ENCODE measurements at places on chromosomes 3 and 15.

DNA sequence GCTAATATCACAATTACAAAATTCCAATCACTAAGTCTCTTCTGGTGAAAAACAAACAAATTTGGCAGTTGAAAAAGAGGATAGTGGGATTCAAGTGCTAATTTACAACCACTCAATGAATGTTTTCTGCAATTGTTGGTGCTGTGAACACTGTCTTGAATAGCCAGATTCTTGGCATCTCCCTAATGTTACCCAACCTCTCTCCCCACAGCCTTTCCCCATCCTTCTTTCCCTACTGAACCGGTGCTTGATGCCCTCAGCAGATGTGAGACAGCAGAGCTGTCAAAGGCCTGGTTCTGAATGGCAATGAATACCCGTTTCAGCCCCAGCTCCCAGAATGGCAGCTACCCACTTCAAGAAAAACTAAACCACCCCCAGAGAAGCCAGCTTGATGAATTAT, 22.5 kb upstream of the BHLHE40 start:
- no peak for DNase-seq

DNA sequence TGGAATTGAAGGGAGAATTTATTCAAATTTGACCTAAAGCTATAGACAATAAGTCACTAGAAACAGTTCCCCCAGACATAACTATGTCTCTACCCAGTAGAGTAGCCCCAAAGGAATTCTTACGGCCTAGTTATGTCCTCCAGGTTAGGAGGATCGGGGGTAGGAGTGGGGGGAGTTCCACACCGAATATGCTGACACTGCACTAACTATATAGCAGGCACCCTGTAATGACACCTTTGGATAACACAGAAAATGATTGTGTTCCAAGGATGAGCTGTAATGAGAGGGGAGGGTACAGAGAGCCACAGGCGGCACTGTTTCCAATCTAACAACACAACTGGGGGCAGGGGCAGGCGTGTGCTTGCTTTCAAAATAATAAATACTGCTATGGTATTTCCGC, 376.2 kb upstream of the RORA start:
- DNase-seq = no peak

DNA sequence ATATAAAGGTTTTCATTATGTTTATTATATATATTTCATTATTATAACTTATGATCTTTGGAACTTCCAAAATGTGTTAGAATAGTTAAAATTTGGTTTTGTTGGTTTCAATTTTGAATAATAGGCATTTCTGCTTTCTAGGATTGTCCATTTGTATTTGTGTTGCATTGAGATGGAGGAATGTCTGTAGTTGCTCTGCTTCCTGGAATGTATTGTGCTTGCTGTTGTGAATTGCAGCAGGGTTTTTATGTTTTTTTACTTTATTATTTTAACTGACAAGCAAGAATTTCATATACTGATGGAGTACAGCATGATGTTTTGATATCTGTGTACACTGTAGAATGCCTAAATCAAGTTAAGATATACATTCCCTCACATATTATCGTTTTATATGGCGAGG, 247.4 kb downstream of the XXYLT1 start:
- no peak for DNase-seq

- no peak for DNase-seq
Measured at GRCh38 chr15:60134609-60135008, 130.5 kb downstream of the FOXB1 start.

DNA sequence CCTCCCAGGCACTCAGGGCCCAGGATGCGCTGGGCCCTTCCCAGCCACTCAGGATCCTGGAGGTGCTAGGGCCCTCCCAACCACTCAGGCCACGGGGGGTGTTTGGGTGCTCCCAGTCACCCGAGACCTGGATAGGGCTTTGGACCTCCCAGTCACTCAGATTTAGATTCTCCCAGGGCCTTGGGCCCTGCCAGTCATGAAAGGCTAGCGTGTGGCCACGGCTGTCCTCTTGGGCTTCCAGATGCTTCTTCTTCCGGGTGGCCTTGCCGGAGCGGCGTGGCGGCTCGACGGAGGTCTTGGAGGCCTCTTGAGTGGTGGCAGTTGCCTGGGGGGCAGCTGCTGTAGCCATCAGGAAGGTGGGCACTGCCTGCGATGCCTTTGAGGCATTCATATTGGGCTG, 2.8 kb downstream of the MAGEL2 start:
- DNase-seq = no peak

DNA sequence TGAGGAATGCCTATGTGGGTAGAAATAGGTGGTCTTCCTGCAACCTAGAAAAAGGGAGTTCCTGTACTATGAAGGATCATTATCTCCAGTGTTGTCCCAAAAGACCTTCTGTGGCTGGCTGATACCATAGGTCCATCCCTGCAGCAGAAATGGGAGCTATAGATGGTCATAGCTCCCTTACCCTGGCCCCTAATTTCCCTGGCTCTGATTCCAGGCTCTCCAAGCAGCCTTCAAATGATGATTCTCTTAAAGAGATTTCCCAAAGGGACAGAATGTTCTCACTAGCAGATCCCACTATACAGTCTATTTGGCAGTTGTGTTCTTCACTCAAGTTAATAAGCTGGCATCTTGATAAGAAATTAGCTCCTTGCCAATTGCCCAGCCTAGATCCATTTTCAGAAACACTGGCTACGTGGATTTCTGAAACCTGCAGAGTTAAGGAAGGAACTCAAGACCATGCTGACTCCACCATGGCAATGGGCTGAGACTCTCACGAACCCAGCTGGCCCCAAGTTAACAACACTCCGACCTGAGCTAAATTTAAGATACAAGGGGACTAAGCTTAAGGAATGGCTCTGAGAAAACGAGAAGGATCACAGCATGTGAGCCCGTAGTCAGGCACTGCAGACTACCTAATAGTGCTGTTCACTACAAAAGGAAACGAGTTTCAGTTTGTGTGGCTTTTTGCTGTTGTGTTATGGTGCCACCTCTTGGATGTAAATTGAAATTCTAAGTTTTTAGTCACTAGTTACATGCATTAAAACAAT, 11.4 kb downstream of the C15orf40 start:
- no peak for DNase-seq

DNA sequence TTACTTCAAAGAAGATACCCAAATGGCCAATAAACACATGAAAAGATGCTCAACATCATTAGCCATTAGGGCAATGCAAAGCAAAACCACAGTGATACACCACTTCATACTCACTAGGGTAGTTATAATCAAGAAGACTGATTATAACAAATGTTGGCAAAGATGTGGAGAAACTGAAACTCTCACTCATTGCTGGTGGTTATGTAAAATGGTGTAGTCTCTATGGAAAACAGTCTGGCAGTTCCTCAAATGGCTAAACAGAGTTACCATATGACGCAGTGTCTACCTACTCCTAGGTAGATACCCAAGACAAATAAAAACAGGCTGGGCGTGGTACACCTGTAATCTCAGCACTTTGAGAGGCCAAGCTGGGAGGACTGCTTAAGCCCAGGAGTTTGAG, 3.5 kb upstream of the ZFAND6 start:
- no peak for DNase-seq

- DNase-seq = peak; percentile 7
Measured at GRCh38 chr3:156151824-156152428, 31.5 kb downstream of the KCNAB1 start.

DNA sequence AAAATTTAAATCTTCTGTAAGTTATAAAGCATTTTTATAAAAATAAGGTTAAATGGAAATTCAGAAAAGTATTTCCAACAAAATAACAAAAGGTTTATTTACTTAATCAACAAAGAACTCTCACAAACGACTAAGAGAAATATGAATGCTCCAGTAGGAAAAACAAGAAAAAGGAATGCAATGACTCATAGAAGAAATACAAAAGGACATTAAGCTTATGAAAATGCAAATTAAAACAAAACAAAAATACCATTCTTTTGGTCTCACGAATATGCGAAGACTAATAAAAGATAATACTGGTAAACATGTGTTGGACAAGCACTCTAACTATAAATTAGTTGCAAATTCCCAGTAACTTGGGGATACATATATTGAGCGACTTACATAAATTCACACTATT, 17.5 kb upstream of the TBC1D5 start:
- DNase-seq = no peak

- peak; percentile 7 for DNase-seq
Measured at GRCh38 chr15:44535523-44536301, 1.2 kb upstream of the EIF3J start.

DNA sequence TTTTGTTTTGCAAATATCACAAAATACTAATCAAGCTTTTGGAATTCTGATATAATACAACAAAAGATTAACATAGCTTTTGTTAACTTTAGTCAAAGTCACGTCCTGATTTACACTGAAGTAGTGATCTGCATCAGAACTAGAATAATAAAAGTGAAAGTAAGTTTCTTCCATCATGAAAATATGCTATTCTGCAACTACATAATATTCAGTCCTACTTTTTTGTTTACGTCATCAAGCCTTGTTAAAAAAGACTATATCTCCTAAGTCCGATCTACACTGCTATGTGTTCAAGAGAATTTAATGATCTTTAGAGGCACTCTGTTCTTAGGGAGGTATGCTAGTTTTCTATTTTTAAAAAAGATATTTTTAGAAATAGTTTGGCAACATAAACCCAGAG, 330.1 kb downstream of the ARPP21 start:
- no peak for DNase-seq

GRCh38 chr3:118472586-118472985, 562.1 kb downstream of the IGSF11 start:
- DNase-seq = no peak

DNA sequence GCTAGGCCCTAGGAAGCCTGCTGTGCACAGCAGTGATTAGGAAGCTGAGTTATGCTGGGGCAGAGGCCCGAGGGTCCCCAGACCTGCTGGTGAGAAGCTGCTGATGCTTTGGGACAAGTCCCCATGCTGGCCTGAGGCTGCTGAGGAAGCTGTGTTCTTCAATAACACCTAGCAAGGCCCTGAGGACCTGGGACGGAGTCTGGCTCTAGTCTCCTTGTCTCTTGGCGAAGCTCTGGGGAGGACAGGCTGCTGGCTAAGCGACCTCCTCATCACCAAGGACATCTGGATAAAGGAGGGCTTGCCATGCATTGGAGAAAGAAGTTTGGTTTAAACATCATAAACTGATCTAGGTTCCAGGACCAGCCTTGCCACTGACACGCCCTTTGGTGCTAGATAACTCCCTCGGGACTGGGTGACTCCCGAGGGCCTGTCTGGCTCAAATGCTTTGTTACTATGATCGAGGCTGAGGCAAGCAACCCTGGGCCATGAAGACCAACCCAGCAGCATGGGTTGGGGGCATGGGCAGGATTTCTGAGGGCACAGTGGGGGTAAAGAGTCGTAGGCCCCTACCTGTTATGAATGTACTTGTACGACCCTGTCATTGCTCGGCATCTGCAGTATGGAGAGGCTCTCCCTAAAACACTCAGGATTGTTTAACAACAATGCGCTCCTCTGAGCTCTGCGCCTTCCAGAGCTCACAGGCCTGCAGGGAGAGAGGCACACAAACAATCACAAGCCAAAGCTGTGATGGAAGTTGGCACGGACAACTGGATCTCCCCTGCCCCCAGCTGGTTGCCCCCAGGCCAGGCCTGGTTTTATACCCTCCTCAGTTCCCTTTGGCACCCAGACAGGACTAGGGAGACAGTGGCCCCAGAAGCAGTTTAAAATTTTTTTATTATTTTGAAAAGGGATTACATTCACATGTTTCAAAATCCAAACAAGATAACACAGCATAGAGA, 64.4 kb downstream of the LINGO1 start:
- no peak for DNase-seq

DNA sequence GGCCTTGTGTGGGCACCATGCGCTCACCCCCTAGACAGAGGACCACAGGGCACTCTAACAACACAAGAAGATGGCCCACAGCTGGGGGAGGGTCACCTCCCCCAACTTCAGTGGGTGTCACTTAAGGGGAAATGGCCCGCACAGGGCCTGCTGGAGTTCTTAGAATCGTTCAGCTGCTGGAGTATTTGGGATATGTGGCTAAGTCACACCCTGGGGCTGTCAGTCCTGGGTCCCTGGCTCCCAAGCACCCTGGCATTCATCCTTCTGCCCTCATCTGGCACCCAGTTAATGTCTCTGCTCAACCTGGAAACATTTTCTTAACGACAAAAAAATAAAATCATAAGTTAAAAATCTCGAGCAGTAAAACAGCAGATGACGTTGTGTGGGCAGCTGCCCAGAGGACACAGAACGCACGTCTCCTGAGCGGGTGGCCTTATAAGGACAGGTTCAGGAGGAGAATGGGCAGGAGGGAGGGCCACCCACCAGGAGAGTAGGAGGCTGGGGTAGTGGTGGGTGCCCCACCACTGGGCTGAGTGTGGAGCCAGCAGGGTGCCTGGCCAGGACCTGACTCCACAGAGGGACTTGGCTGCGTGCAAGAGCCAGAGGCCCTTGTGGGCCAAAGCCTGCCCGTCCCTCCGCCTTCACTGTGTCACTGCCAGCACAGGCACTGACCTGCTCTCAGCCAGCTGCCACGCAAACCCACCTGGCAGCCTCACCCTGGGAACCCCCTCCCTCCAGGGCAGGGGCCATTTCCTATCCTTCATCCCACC, 11.5 kb downstream of the KBTBD13 start:
- DNase-seq = no peak

GRCh38 chr3:104388619-104389018, 978.1 kb upstream of the ALCAM start:
- no peak for DNase-seq

GRCh38 chr3:59563966-59564365, 514.1 kb upstream of the CFAP20DC start:
- DNase-seq = no peak

- no peak for DNase-seq
Measured at GRCh38 chr15:61049934-61050333, 179.2 kb downstream of the RORA start.

GRCh38 chr3:126342991-126343648, 14.1 kb downstream of the KLF15 start:
- no peak for DNase-seq

GRCh38 chr15:82838096-82838735, 28.8 kb downstream of the WHAMM start:
- DNase-seq = no peak

GRCh38 chr3:141788149-141788548, 24.9 kb downstream of the GRK7 start:
- no peak for DNase-seq

DNA sequence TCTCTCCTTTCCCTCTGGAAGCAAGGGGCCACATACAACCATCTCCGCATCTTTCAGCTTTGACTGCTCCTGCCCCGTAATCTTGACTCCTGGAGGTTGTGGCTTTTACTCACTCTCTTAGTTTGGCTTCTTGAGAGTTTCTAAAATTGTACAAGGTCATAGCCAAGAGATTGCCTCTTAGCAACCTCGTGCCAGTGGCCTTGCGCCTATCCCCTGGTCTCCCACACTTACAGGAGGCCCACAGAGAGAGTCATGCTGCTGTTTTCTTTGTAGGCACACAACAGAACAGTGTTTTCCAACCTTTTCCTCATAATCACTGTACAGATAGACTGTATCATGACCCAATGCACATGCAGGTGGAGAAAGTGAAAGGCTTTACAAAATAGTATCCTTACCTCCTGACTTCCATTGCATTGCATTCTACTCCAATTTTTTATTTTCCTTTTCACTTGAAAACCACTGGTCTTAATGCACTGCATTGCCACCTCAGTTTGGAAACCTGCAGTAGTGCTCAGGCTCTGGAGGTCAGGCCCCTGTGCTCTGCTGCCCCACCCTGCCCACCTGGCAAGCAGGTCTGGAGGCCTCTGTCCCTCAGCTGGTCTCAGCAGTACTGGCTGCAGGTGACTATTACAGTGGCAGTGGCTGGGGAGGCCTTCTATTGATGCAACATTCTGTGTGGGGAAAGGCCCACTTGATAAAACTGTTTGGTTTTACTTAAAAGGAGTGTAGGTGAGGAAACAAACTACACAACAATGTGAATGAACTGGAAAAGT, 156.2 kb downstream of the DNAJB8 start:
- no peak for DNase-seq

Data from stimulated activated CD8-positive, alpha-beta memory T cell treated with anti-CD3 and anti-CD28 coated beads, Interleukin-7, amount 100 ng/mL, for 24 hours (primary cell).